ENCODE measurements at places on chromosomes 5 and 9.

DNA sequence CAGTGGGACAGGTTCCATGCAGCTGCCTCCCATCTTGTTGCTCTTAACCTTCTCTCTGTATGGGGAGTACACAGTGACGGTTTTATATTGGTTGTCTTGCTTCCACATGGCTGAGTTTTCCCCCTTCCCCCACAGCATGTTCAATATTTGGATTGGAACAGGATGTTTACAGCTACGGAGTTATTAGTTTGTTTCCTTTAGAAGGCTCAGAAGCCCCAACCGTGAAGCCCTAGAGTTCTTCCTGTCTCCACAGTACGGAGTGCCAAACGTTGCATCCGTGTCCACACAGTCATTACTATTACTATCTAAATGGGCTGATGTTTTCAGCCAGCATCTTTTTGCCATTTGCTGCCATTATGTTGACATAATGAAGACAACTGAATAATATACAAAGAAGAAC, 277.5 kb downstream of the MARCHF11 start:
- H3K36me3 ChIP-seq = no peaks in the 10 kb centered on the region
- H3K27ac ChIP-seq = no peak overlapping the region
- no peaks in the 10 kb centered on the region for H3K27me3 ChIP-seq
- H3K4me3 ChIP-seq = no peak overlapping the region

DNA sequence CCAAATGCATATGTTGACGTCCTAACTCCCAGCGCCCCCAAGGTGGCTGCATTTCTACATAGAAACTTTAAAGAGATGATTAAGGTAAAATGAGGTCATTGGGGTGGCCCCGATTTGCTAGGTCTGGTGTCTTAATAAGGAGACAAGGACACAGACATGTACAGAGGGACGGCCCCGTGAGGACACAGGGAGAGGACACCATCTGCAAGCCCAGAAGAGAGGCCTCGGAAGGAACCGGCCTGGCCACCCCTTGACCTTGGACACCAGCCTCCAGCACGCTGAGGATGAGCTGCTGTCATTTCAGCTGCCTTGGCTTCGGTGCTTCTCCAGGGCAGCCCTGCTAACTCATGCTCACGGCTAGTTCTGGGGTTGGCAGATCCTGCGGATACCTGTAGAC, 73.2 kb downstream of the MRPL36 start:
- no peak overlapping the region for H3K4me3 ChIP-seq
- H3K27ac ChIP-seq = no peak overlapping the region
- no peaks in the 10 kb centered on the region for H3K4me1 ChIP-seq
- H3K36me3 ChIP-seq = no peaks in the 10 kb centered on the region
- peak; percentile 6 for DNase-seq

DNA sequence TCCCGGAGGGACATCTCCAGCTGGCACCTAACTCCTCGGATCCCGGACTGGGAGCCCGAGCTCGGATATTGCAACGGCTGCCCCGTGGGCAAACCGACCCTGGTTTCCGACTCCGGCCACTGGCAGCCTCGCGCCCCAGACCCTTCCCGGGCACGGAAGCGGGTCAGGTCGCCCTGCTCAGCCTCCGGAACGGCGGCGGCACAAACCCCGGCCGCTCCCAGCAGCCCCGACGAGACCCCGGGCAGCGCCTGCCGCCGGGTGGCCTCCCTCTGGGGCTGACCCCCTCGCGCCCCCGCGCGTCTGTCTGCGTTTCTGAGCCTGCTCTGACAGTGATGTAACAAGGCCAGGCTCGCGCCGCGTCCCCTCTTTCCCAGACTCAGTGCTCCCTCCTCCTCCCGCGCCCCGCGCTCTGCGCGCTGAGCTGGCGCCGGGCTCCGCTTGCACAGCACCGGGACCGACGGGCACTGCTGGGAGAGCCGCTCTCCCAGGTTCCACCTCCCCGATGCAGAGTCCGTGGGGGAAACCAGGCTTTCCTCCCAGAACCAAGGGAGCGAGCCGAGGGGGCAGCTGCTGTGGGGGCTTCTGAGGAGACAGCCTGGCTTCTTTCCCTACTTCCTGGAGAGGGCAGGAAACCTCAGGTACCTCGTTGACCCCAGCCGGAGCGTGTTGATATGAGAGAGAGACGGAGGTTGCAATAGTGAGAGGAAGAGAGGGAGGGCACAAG, at the start of gene TMEM215:
Gene TMEM215 (plus strand): TSS at position 373 of the 724 bp plus-strand sequence. CDS start 644 bp downstream, outside the sequence.
- H3K4me3 ChIP-seq = peak within 1 kb of the TSS; percentile 59
- no peak within 1 kb of the TSS for H3K27ac ChIP-seq
- DNase-seq = peak; percentile 51

- DNase-seq = no peak
- no peak overlapping the region for H3K27ac ChIP-seq
- H3K4me1 ChIP-seq = peaks cover 3% of the 10 kb centered on the region
- no peaks in the 10 kb centered on the region for H3K36me3 ChIP-seq
- no peaks in the 10 kb centered on the region for H3K27me3 ChIP-seq
Measured at GRCh38 chr5:101424530-101425175, 521.6 kb upstream of the ST8SIA4 start.

DNA sequence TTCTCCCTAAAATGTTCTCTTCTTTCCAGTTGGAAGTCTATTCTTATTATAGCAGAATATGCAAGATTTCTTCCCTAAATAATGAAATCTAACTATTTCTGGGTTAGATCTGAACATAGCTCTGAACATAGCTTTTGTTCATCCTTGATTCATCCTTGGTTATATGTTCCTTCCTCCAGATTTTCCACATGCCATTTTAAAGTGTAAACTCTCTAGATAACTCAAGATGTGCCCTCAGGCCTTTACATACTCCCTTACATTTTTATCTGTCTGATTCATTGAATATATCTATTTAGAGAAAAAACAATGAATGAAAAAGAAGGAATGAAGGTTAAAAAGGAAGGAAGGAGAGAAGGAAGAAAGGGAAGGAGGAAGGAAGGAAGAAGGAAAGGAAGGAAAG, 100.9 kb downstream of the FBXO38 start:
- peaks cover 57% of the 10 kb centered on the region for H3K27me3 ChIP-seq
- no peak overlapping the region for H3K27ac ChIP-seq
- DNase-seq = no peak
- H3K4me3 ChIP-seq = no peak overlapping the region
- no peaks in the 10 kb centered on the region for H3K36me3 ChIP-seq

- H3K36me3 ChIP-seq = peaks cover 18% of the 10 kb centered on the region
- H3K4me1 ChIP-seq = peaks cover 5% of the 10 kb centered on the region
- H3K27me3 ChIP-seq = no peaks in the 10 kb centered on the region
- no peak for DNase-seq
Measured at GRCh38 chr5:32098291-32098690, 75.8 kb downstream of the GOLPH3 start.

GRCh38 chr9:76374783-76375559, 19.3 kb downstream of the RFK start:
- H3K4me3 ChIP-seq = no peak overlapping the region
- H3K27me3 ChIP-seq = no peaks in the 10 kb centered on the region
- peaks cover 31% of the 10 kb centered on the region for H3K4me1 ChIP-seq
- H3K36me3 ChIP-seq = no peaks in the 10 kb centered on the region
- H3K27ac ChIP-seq = peak overlapping the region; percentile 67

GRCh38 chr5:63963080-63963735, 963 bp upstream of the HTR1A start:
- DNase-seq = peak; percentile 61
- peaks cover 15% of the 10 kb centered on the region for H3K4me1 ChIP-seq
- no peak overlapping the region for H3K4me3 ChIP-seq
- no peaks in the 10 kb centered on the region for H3K36me3 ChIP-seq
- no peak overlapping the region for H3K27ac ChIP-seq

All from progenitor cell of endocrine pancreas (in vitro differentiated cells).